ENCODE measurements at places on chromosomes 11 and 22. TPM values are rescaled to one million over a fixed set of nuclear protein-coding genes. Genes with fewer than 3 reads are reported as not detected.

SAA2 gene
- total RNA-seq, result not detected

TIMM10B gene
- 33.7 TPM for total RNA-seq

SCARF2 gene
- 66.1 TPM for total RNA-seq

CAT gene
- total RNA-seq, result 29.3 TPM

KIF18A gene
- 4.1 TPM for total RNA-seq

NPAS4 gene
- total RNA-seq, result 1.2 TPM

FDXACB1 gene
- 2.9 TPM for total RNA-seq

LAYN gene
- total RNA-seq, result 2.6 TPM

MMP8 gene
- not detected for total RNA-seq

CELF1 gene
- total RNA-seq, result 72.2 TPM

CARD10 gene
- 4.5 TPM for total RNA-seq

CECR2 gene
- 32.3 TPM for total RNA-seq

MEI1 gene
- 17.8 TPM for total RNA-seq

KRTAP5-6 gene
- total RNA-seq, result not detected

GGTLC2 gene
- not detected for total RNA-seq

HTR3A gene
- total RNA-seq, result 0.24 TPM

APOBEC3B gene
- total RNA-seq, result 6.5 TPM

P4HA3 gene
- not detected for total RNA-seq

ST14 gene
- 0.12 TPM for total RNA-seq

GSTT2B gene
- total RNA-seq, result 25.9 TPM

SLC22A9 gene
- not detected for total RNA-seq

APOBEC3H gene
- 1.3 TPM for total RNA-seq

CYP2D6 gene
- 0.14 TPM for total RNA-seq

GP1BB gene
- 89.4 TPM for total RNA-seq

OR9Q1 gene
- not detected for total RNA-seq

ANKK1 gene
- 0.18 TPM for total RNA-seq

KRTAP5-11 gene
- total RNA-seq, result not detected

MRGPRX4 gene
- not detected for total RNA-seq

NLRP10 gene
- total RNA-seq, result not detected

APOA4 gene
- 0.86 TPM for total RNA-seq

CNTN5 gene
- total RNA-seq, result 52.6 TPM

VPREB1 gene
- total RNA-seq, result not detected

PARVA gene
- total RNA-seq, result 14.9 TPM

SPON1 gene
- total RNA-seq, result 13.3 TPM

ADAMTS15 gene
- total RNA-seq, result 13.0 TPM

YPEL4 gene
- total RNA-seq, result 0.70 TPM

GNAZ gene
- 3.7 TPM for total RNA-seq

Measured in cardiac muscle cell (in vitro differentiated cells and primary cell).